ENCODE measurements at places on chromosomes 5 and 9. TPM values are rescaled to one million over a fixed set of nuclear protein-coding genes. Genes with fewer than 3 reads are reported as not detected.

C5orf24 gene
- 28.4 TPM for total RNA-seq

C9orf50 gene
- 0.18 TPM for total RNA-seq

ANKRD31 gene
- total RNA-seq: 0.14 TPM

PTGER4 gene
- 3.4 TPM for total RNA-seq

ADGRD2 gene
- not detected for total RNA-seq

SCGB3A1 gene
- total RNA-seq: not detected

DEPDC1B gene
- total RNA-seq: 1.1 TPM

RLN1 gene
- not detected for total RNA-seq

PDCD1LG2 gene
- 2.6 TPM for total RNA-seq

IFNA13 gene
- not detected for total RNA-seq

FAM221B gene
- total RNA-seq: not detected

NSUN2 gene
- 38.5 TPM for total RNA-seq

TMEFF1 gene
- total RNA-seq: 0.57 TPM

NOL6 gene
- total RNA-seq: 18.6 TPM

NUDT12 gene
- total RNA-seq: 9.2 TPM

CD14 gene
- 8.8 TPM for total RNA-seq

HDHD3 gene
- total RNA-seq: 9.9 TPM

CATSPER3 gene
- 0.14 TPM for total RNA-seq

PLAC8L1 gene
- not detected for total RNA-seq

CDK5RAP2 gene
- total RNA-seq: 20.8 TPM

NAIP gene
- 2.0 TPM for total RNA-seq

RORB gene
- 0.92 TPM for total RNA-seq

MSMP gene
- not detected for total RNA-seq

ADAMTSL2 gene
- 2.3 TPM for total RNA-seq

PCA3 gene
- not detected for total RNA-seq

RPS14 gene
- total RNA-seq: 5,641 TPM

DNAJA1 gene
- total RNA-seq: 93.8 TPM

ELOVL7 gene
- total RNA-seq: 0.09 TPM

GFM2 gene
- 36.0 TPM for total RNA-seq

PRR7 gene
- 2.7 TPM for total RNA-seq

KIF4B gene
- under 0.01 TPM for total RNA-seq

PCDHGB1 gene
- total RNA-seq: 3.3 TPM

BSPRY gene
- total RNA-seq: not detected

CYLC2 gene
- total RNA-seq: not detected

GABRA1 gene
- not detected for total RNA-seq

ZNF879 gene
- total RNA-seq: 3.8 TPM

TAF11L10 gene
- not detected for total RNA-seq

TAF1L gene
- total RNA-seq: not detected

CSF1R gene
- total RNA-seq: 0.46 TPM

IFNB1 gene
- not detected for total RNA-seq

ZNF883 gene
- 1.2 TPM for total RNA-seq

PCDHA4 gene
- 0.14 TPM for total RNA-seq

VCAN gene
- total RNA-seq: 452 TPM

TMEM167A gene
- total RNA-seq: 68.4 TPM

EFNA5 gene
- total RNA-seq: 0.14 TPM

Measured in smooth muscle cell of bladder (primary cell).